Stimulated activated CD8-positive, alpha-beta memory T cell treated with anti-CD3 and anti-CD28 coated beads, Interleukin-4, amount 100 ng/mL, for 1 hour (primary cell): ENCODE measurements at places on chromosomes 13 and 19.

DNA sequence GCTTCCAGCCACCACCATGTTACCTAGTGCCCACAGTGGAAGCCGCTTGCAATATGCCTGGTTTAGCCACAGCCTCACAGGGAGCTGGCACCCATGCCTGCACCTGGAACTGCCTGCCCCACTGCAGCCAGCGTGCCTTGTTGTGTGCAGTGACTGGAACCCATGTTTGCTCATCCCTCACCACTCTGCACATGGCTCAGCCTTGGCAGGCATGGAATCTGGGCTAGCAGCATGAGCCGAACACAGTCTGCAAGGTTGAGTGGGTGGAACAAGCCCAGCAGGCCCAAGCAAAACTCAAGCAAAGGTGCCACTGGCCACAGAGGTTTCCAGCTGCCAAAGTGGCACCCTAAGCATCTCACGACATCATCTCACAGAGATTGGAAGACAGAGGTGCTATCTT is 269.5 kb downstream of the PCDH20 start:
- no peak for DNase-seq

DNA sequence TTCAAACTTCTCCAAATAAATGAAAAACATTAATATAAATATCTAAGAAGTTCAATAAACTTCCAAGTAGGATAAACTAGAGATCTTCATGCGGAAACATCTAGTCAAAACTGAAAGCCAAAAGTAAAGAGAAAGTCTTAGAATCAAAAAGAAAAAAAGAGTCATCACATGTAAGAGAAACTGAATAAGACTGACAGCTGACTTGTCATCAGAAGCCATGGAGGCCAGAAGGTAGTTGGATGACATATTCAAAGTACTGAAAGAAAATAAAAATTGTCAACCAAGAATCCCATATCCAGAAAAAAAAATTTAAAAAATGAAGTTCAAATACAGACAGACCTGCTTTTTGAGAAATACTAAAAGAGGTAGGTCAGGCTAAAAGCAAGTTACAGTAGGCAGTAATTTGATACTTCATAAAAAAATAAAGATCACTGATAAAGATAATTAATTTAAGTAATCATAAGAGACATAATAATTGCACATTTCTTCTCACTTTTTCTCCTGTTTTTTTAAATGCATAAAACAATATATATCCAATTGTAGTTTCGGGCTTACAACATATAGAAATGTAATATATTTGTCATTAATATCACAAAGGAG is 327.6 kb upstream of the PCDH9 start:
- no peak for DNase-seq

- no peak for DNase-seq
Measured at GRCh38 chr19:41886761-41887710, 4.1 kb downstream of the ARHGEF1 start.

DNA sequence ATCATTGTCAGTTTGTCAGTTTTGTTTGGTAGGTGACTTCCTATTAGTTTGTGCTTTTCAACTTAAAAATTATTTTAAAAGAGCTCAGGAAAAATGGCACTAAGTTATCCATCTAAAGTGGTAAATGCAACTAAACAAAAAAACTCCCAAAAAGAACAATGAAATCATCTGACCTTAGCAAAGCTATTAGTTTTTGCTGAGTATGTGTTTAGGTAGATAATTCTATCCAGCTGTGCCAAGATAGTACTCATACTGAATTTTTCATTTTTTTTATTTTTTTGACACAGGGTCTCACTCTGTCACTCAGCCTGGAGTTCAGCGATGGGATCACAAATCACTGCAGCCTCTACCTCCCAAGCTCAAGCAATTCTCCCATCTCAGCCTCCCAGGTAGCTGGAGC is 645.3 kb downstream of the TBC1D4 start:
- no peak for DNase-seq

GRCh38 chr13:50708461-50708860 is 135.0 kb downstream of the DLEU7 start:
- no peak for DNase-seq

- DNase-seq = no peak
Measured at GRCh38 chr19:54247106-54247930, 4.7 kb upstream of the LILRA6 start.

DNA sequence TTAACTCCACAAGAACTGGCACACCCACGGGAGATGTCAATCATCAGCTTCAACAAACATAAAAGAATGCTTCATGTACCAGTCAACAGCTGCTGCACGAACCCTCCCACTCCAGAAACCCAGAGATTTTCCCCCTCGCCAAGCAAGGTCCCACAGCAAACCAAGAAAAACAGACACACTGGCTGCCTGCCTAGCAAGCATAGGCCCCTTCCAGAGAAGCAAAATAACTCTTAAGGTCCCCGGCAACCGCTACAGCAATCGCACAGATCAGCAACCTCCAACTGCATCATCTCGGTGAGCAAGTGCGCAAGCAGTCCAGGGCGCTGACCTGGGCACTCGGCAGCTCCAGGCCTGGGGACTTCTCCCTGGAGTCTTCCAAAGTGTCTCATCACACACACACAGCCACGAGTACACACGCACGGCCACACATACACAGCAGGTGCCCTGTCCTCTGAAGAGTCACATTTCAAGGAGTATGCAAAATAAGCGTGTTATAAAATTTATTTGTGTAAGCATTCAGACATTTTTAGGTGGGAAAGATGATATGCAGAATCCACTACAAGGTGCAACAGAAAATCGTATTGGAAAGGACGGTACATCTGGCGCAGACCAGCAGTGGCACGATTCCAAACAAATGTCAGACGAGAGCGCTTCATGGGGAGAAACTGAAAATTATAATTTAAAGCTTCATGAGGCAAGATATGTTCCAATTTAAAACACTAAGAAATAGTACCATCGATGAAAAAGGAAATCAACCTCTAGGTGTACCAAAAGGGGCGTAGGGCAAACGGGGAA is 125.0 kb downstream of the STK24 start:
- no peak for DNase-seq

DNA sequence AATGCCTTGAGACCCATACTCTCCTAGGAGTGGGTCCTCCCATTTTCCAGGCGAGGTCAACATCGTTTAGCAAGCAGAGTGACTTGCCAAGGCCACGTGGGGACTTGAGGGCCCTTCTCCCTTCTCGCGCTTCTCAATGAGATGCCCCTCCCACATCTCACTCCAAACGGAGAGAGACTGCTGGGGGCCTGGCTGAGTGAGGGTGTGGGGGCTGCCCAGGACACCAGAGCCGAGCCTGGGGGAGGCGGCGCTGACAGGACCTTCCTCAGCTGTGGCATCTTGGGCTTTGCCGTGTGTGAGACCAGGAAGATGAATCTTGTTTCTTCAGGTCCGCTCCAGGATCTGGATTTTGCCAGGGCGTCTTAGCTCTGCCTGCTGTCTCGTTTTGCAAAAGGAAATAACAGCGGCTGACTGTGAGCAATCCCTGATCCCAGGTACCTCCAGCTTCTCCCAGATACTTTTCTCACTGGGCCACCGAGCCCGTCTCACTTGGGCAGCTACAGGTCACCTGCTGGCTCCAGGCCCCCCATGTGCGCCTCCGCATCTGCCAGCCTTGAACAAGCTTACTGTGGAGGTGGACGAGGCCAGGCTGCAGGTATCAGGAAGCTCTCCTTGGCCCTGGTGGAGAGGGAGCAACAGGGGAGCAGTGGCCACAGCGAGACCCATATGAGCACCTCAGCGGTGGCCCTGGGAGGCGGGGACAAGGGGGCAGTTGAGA is 6.0 kb downstream of the COX6B2 start:
- DNase-seq = no peak

- DNase-seq = no peak
Measured at GRCh38 chr13:23645851-23646250, 75.6 kb downstream of the TNFRSF19 start.

- DNase-seq = no peak
Measured at GRCh38 chr13:105442949-105443699, 1092.3 kb downstream of the EFNB2 start.

DNA sequence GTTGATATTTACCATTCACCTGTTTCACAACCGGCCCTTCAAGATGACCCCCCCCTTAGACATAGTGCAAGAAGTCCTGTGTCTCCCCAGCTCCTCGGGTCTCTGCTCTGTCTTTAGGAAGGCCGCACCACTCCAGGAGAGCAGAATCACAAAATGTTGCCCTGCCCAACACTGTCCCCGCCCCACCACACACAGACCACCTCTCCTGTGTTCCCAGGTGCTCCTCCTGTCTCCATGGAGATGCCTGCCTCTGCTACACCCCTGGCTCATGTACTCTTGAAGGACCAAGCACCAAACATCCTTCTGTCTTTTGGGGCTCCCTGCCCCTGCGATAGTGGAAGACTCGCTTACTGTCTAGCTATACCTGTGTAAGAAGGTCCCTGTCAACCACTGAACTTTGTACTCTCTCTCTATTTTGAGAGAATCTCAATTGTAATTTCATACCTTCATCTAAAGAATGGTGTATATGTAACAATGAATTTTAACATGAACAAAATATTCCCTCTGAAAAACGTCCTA is 9.6 kb upstream of the TNFRSF19 start:
- no peak for DNase-seq

DNA sequence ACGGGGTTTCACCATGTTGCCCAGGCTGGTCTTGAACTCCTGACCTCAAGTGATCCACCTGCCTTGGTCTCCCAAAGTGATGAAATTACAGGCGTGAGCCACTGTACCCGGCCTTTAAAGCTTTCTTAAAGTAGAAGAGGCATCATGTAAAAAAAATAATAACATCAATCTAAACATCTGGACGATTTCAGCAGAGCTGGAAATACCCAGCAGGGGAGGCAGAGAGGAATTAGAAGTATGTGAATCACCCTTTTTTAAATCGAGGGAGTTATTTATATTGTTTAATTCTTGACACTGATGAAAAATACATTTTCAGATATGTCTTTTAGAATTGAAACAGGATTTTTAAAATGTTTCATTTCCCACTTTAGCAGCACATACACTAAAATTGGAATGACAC is 37.4 kb upstream of the MTIF3 start:
- DNase-seq = no peak

- DNase-seq = no peak
Measured at GRCh38 chr13:110470272-110471009, 91.1 kb downstream of the RAB20 start.

- no peak for DNase-seq
Measured at GRCh38 chr19:46328079-46328478, 18.8 kb upstream of the PPP5C start.

DNA sequence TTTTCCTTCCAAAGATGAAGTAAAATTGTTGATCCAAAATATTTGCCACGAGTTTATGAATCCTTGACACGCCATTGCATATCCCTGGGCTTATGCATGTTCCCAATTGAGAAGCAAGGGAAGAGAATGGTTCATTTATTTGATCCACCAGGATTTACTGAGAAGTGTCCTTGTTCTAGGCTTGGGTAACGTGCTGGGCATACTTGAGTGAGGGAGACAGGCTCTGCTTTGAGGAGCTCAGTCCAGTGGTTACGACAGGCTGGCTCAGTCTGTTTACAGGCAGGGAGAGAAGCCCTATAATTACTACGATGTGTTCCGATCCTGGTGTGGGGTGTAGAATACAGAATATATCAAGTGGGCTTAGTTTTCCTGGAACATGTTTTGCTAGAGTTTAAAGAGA is 6.3 kb upstream of the PNMA8C start:
- DNase-seq = no peak

DNA sequence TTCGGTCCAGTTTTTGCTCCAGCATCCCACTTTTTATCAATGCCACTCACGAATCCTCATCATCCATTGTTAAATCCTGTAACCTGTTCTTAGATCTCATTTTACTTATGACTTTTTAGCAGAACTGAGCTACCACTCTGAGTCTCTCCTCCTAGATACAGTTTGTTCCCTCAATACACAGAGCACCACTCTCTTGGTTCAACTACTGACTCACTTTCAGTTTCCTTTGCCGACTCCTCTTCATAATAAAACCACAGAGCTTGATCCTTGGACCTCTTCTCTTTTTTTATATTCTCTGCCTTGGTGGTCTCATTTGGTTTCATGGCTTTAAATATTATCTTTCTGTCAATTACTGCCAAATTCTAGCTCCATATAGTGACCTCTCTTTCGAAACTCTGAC is 150.3 kb downstream of the SLITRK5 start:
- no peak for DNase-seq

- DNase-seq = no peak
Measured at GRCh38 chr19:39177110-39177699, 19.6 kb upstream of the NCCRP1 start.

DNA sequence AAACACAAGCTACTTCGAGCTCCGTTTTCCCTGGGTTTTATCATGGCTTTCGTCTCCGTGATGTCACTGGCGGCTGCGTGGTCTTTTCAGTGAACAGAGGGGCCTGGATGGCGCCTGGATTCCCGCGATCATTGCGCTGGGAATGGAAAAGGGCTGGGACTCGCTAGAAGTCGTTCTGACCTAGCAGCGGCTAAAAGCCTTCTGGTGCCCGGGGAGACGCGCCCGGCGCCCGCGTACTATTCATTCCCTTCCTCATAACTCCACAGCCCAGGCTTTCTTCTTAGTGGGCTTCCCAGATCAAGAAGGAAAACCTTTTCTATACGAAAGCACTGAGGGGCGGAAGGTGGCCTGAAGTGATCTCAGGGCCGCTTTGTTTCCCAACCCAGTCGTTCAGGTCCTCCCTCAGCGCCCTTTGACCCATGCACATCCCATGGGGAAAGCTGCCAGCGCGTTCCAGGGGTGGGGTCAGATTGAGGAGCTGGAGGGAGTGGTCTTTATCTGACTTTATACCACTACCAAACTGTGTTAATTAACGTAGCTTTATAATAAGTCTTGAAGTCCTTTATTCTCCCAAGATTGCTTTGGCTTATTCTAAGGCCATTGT is 96.6 kb downstream of the ELF1 start:
- DNase-seq = no peak

DNA sequence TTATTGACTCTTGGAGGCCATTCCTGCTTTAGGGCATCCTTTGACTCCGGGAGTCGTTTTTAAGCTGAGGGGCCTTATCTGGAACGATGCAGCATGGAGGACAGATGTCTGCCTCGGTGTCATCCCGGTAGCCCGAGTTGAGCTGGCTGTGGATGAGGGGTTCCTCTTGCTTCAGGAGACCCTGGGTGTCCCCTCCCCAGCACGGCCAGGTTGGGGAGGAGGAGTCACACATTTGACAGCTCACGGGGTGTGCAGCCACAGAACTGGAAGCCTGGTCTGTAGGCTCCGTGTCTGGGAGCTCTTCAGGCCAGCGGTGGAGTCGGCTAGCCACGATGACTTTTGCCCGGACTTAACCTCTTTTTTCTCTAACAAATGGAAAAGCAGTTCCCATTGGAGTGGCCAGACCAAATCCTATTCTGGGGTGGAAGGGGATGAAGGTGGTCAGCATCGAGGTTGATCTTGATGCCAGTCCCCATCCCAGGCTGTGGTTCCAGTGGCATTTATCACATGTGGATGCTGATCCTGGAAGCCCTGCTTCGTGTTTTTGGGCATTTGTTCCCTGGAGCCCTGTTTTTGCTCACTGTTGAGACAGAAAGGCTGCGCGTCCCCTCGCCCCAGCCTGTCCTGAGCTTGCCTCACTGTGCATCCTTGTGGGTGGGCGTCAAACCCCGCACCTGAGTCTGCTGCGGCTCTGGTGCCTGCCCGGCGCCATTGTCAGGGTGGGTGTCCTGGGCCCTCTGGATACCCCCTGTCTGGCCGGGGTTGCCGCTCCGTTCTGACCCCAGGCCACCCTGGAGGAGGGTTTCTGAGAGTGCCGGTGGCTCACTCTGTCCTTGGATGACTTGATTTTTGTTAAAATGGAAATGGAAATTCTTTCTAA is 12.0 kb downstream of the TFDP1 start:
- no peak for DNase-seq
